ENCODE measurements at places on chromosomes 2 and 18. TPM values are rescaled to one million over a fixed set of nuclear protein-coding genes. Genes with fewer than 3 reads are reported as not detected.

GRCh38 chr2:96550787-96551604, 14.4 kb downstream of the ARID5A start:
- DNase-seq, result no peak
- H3K27me3 ChIP-seq, result no peaks in the 10 kb centered on the region
- peaks cover 3% of the 10 kb centered on the region for H3K36me3 ChIP-seq
- H3K27ac ChIP-seq, result no peak overlapping the region
- no peak overlapping the region for H3K4me3 ChIP-seq

GRCh38 chr2:38218591-38218991, 142.6 kb upstream of the CYP1B1 start:
- DNase-seq, result no peak
- no peak overlapping the region for H3K4me3 ChIP-seq
- H3K27ac ChIP-seq, result no peak overlapping the region
- no peaks in the 10 kb centered on the region for H3K4me1 ChIP-seq
- H3K27me3 ChIP-seq, result no peaks in the 10 kb centered on the region
- no peaks in the 10 kb centered on the region for H3K36me3 ChIP-seq

Gene STON1
- total RNA-seq, result 24.1 TPM

GRCh38 chr2:2930841-2931240, 446.8 kb downstream of the EIPR1 start:
- H3K27ac ChIP-seq, result no peak overlapping the region
- DNase-seq, result no peak
- no peak overlapping the region for H3K4me3 ChIP-seq
- H3K36me3 ChIP-seq, result no peaks in the 10 kb centered on the region
- no peaks in the 10 kb centered on the region for H3K4me1 ChIP-seq

GRCh38 chr2:154814856-154815255, 116.4 kb downstream of the KCNJ3 start:
- no peak overlapping the region for H3K27ac ChIP-seq
- H3K36me3 ChIP-seq, result no peaks in the 10 kb centered on the region
- H3K4me1 ChIP-seq, result peaks cover 9% of the 10 kb centered on the region
- no peak for DNase-seq

DNA sequence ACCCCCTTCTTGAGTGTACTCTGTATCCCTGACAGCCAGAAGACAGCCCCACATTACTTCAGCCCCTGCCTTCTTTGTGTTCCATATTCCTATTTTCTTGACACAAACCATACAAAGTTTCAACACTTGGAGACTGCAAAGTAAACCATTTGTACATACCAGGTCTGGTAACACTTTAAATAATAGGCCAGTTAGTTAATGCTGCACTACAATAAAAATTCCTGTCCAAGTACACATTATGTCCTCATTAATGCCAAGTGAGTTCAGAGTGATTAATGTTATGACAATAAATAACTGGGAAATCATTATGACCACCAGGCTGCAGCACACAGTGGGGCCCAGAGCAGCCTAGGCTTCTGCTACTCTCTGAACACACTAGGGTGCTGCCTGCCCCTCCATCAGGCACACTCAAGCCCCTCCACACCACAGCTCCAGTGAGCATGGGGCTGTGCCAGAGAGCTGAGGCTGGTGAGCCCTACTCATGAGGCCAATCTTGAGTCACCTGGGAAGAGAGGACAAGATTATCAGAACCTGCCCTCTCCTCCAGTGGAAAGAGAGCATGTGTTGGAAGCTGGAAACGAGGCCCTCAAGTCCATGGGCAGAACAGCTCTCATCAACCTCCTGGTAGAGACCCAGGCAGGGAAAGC, 138.7 kb downstream of the TTC32 start:
- H3K36me3 ChIP-seq, result no peaks in the 10 kb centered on the region
- no peak overlapping the region for H3K4me3 ChIP-seq
- no peak for DNase-seq
- peaks cover 15% of the 10 kb centered on the region for H3K4me1 ChIP-seq
- H3K27me3 ChIP-seq, result no peaks in the 10 kb centered on the region

- no peak overlapping the region for H3K27ac ChIP-seq
- H3K4me3 ChIP-seq, result no peak overlapping the region
- no peaks in the 10 kb centered on the region for H3K27me3 ChIP-seq
- no peaks in the 10 kb centered on the region for H3K36me3 ChIP-seq
- no peak for DNase-seq
- H3K4me1 ChIP-seq, result no peaks in the 10 kb centered on the region
Measured at GRCh38 chr2:199556527-199557285, 99.0 kb upstream of the SATB2 start.

All from body of pancreas (tissue), 4 donors.